Daoy (cell line): ENCODE measurements at places on chromosomes 3 and 15. TPM values are rescaled to one million over a fixed set of nuclear protein-coding genes. Genes with fewer than 3 reads are reported as not detected.

- DNase-seq, result no peak
These were observed 542.7 kb upstream of the MDFIC2 start for GRCh38 chr3:70855149-70855548.

DNA sequence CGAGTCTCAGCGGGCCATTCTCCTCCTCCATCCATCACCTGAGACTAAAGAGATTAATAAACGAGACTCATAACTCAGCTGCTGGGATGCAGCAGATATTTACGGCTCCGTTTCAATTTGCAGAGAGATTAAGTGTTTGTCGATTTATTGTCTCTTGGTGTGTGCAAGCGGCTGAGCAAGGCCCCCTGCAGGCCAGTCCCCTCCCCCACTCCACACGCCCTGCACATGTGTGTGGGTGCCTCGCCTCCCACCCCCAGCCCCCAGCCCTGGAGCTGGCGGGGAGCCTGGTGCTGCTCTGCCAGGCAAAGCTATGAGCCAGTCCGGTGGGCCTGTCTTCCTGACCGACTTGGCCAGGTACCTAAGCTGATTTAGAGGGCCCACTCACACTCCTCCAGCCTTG is 63.0 kb downstream of the CYP11A1 start:
- DNase-seq, result no peak

DNA sequence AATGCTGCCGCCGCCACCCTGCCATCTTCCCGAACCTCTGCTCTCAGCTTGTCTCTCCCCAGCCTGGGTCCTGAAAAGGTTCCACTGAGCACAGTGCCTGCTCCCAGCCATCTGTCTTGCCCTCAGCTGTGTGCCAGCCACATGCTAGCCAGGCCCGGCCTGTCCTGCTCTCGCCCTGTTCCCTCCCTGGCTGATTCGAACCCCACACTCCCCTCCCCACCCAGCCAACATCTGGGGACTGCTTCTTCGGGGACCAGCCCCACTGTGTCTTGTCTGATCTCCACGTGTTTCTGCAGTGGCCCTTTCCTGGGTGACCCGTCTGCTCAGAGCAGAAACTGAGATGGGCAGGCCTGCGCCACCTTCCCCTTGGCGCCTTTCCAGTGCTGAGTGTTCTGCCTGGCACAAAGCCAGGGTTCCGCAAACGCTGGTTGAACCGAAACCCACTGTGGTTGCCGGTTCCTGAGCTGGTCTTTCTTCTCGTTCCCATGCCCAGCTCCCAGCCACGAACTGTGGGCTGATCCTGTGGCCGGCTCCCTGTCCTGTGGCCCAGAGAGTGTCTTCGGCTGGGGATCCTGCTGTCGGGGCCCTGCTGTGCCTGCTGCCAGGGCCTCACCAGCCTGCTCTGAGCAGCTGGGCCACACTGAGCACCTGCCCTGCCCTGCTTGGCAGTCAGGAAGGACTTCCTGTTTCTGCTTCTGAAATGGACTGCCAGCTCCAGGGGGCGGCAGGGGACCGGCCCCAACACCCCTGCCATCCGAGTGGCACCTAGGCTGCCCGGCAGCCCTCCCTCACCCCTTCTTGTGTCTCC is 62.7 kb upstream of the KLF13 start:
- DNase-seq, result peak; percentile 58

DNA sequence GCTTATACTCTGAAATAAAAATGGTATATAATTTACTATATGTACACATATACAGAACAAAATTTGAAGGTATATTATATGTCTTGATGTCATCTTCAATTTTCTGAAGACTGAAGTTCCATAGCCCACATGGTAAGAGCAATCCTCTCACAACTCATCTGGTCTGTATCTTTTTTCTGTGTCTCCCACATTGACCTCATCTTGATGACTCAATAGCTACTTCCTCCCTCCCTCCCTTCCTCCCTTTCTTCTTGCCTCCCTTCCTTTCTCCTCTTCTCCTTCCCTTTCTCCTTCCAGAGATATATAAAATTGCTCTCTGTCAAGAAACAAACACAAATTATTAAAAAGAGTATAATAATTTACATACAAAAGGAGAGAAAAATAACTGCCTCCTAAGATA is 268.5 kb downstream of the SQOR start:
- DNase-seq, result no peak

GRCh38 chr3:55966566-55966965 is 479.5 kb upstream of the WNT5A start:
- no peak for DNase-seq

DNA sequence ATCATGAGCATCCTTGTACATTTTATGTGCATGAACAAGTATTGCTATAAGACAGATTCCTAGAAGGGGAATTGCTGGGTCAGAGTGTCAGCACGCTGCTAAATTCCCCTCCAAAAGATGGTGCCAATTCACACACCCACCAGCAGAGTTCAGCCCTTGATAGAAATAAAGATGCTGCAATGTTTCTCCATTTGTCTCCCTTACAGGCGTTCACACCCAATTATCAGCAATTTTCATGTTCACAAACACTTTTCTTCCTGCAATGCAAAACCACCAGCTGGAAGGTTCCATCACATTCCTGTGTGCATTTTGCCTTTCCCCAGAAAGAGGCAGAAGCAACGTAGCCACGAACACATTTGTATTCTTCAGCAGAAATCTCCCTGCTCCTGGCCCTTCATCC is 3.3 kb upstream of the TAMM41 start:
- no peak for DNase-seq

- peak; percentile 71 for DNase-seq
These were observed 21.9 kb downstream of the HCN4 start for GRCh38 chr15:73346735-73347312.

GOLGA8T gene
- total RNA-seq, result 1.5 TPM in 1 of 2 replicates, not detected in the other

OXTR gene
- total RNA-seq, result 0.63 and 2.0 TPM in 2 replicates

FBXW12 gene
- total RNA-seq, result not detected in 2 replicates

CCR4 gene
- not detected in 2 replicates for total RNA-seq
